ENCODE measurements at places on chromosomes 3 and 15. TPM values are rescaled to one million over a fixed set of nuclear protein-coding genes. Genes with fewer than 3 reads are reported as not detected.

The SLC22A14 gene
- not detected for total RNA-seq

- no peaks in the 10 kb centered on the region for H3K36me3 ChIP-seq
- no peak overlapping the region for H3K4me3 ChIP-seq
- H3K27me3 ChIP-seq: no peaks in the 10 kb centered on the region
These were observed 246.8 kb upstream of the STT3B start for GRCh38 chr3:31285833-31286486.

The PPM1L gene
- 2.4 TPM for total RNA-seq

The GOLGA8S gene
- total RNA-seq: not detected
